Activated effector memory CD4-positive, alpha-beta T cell treated with Interleukin-2 at 50 U/mL for 16 hours (primary cell): ENCODE measurements at places on chromosomes 3 and 15.

DNA sequence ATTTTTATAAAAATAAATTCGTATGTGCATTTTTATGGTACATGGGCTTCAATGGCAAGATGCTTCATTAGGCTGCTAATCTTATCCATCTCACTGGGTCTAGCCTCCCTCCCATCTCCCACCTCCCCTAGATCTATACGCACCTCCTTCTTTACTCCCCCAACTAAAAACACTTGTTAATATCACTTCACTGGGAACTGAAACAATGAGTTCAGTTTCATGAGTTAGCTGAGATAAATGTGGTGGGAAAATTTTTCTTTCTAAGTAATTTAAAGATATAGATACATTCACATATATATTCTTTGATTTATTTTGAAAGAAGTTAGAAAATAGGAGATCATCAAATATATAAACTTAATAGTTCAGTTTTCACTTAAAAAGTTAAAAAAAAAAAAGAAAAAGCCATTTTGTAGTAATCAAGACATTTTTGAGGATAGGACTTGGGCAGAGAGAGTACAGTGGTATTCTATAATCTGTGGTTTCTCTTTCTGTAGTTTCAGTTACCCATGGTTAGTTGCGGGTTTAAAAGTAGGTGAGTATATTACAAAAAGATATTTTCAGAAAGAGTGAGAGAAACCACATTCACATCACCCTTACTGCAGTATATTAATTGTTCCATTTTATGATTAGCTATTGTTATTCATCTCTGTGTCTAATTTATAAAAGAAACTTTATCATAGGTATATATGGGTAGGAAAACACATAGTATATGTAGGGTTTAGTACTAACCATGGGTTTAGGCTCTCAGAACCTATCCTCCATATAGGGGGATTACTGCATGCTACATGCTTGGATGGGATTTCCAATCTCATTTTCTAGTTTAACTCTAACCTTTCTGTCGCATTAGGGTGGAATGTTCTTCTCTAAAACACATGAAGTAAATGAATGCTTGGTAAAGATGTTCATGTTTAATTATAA lies 316.0 kb upstream of the CBLB start:
- DNase-seq = no peak

- DNase-seq = no peak
Observed at GRCh38 chr15:64137226-64137833, 14.2 kb upstream of the SNX22 start.

DNA sequence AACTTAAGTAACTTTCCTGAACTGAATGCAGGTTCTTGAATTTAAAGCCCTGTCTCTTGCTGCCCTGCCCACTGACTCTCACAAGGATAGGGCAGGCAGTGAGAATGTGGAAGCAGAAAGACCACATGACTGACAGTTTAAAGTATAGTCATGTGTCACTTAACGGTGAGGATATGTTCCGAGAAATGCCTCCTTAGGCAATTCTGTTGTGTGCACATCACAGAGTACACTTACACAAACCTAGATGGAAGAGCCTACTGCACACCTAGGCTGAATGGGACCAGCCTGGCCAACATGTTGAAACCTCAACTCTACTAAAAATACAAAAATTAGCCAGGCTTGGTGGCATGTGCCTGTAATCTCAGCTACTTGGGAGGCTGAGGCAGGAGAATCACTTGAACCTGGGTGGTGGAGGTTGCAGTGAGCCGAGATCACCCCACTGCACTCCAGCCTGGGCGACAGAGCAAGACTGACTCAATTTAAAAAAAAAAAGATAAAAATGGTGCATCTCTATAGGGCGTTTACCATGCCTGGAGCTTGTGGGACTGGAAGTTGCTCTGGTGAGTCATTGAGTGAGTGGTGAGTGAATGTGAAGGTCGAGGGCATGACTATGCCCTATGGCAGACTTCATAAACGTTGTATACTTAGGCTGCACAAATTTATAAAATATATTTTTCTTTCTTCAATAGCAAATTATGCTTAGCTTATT lies 18.9 kb upstream of the COPG1 start:
- no peak for DNase-seq

DNA sequence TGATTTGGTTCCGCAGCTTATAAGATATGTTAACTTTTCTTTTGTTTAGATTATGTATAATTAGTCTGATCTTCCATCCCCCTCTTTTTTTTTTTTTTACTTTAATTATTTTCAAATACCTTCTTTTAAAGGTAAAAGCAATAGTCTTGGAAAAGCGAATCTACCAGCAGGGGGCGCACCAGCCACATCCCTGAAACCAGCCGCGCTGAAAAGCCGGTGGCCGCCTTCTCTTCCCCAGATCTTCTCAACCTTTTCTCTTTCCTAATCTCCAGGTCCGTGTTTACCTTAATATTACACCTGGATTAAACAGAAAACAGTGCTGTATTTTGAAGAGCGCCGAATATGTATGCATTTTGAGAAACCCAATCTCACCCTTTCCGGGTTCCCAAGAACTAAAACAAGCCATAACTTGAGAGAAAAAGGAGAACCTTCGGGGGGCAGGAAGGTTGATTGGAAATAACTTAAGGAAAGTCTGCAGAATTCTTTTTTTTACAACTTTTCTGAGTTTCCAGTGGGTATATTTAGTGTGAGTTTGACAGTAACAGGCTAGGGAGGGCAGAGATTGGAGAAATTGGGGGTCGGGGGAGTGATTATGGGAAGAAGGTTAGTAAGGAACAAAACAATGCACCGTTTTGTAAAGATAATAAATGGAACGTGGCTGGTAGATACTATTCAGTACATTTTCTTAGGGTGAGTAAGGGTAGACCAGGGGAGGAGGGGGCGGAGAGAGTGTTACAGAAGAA lies 2.0 kb upstream of the SOX2 start:
- DNase-seq = no peak

DNA sequence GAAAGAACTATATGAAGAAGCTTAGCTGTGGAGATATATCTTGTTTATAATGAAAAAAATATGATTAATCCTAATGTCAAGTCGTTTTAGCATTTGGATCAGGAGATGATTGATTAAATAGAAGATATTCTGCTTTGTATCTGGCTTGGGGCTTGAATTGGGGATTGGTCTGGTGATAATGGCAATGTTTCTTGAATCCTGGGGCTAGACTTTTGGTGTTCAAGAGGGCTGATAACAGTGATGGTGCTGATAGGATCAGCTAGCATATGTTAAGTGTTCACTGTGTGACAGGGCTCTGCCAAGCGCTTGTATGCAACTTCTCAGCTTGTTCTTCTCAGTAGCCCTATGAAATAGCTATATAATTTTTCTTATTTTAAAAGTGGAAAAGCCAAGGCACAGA lies 20.2 kb downstream of the CNOT10 start:
- no peak for DNase-seq

GRCh38 chr3:134927599-134927998 lies 132.5 kb downstream of the EPHB1 start:
- DNase-seq = no peak

DNA sequence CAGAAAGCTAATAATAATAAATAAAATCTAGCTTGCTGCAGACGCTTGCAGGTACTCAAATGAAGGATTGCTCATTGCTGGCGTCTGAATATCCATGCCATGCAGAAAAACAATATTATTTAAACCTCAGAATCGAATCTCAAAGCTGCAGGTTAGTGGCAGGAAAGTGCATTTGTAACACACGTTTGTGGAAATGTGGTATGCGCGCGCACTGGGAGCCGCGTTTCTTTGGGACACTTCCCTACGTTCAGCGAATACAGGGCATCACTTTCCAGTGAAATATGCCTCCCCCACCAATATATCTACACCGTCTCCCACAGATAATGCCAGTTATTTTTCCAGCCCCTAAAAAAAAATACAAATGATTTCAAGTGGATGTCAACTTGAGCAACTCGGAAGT lies 37.1 kb downstream of the ZIC4 start:
- no peak for DNase-seq

GRCh38 chr3:68249265-68249664 lies 594.9 kb upstream of the SUCLG2 start:
- no peak for DNase-seq

DNA sequence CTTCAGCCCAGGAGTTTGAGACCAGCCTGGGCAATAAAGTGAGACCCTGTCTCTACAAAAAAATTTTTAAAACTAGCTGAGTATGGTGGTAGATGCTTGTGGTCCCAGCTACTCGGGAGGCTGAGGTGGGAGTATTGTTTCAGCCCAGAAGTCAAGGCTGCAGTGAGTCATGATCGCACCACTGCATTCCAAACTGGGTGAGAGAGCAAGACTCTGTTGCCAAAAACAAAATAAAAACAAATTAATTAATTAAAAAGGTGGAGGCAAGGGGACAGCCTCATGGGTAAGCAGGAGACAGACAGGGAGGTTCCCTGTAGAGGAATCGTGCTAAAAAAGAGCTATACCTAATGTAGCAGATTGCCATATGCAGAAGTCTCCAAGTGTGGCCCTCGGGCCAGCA lies 12.6 kb downstream of the HAPLN3 start:
- no peak for DNase-seq
